ENCODE measurements at places on chromosomes 12 and 14. TPM values are rescaled to one million over a fixed set of nuclear protein-coding genes. Genes with fewer than 3 reads are reported as not detected.

The INHBC gene
- not detected for total RNA-seq

The RD3L gene
- total RNA-seq: not detected

DNA sequence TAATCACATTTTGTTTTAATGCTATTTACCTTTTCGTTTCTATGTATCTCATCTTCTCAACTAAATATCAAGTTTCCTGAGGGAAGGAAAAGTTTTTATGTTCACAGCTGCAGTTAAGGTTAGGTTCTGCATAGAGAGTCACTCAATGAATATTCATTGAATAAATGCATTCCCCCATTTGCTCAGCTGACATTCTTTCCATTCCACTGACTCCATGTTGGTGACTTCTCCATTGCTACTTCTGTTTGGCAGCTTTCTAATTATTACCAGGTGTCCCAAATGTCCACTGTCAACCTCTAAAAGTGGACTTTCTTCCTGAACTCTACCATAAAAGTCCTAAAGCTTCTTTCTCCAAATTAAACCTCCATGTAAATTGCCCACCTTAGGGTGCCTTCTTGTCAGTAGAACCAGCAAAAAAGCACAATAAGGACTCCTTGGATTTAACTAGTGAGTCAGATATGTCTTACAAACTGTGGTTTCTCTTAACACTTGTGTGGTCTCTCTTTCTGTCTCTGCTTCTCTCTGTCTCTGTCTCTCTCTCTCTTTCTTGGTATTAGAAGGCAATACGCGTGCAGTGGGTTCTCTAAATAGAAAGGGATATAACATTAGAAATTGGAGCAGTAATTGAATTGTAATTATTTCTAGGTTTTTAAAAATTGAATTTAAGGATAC is 85.9 kb downstream of the TMEM117 start:
- H3K36me3 ChIP-seq: no peaks in the 10 kb centered on the region
- H3K4me3 ChIP-seq: no peak overlapping the region

GRCh38 chr14:72786378-72787350 is 107.2 kb downstream of the DPF3 start:
- peaks cover 8% of the 10 kb centered on the region for H3K4me1 ChIP-seq
- H3K27me3 ChIP-seq: peaks cover 2% of the 10 kb centered on the region
- no peaks in the 10 kb centered on the region for H3K36me3 ChIP-seq
- H3K27ac ChIP-seq: no peak overlapping the region
- no peak for DNase-seq

GRCh38 chr12:63844391-63845341 is at the start of gene SRGAP1:
Gene SRGAP1 (plus strand): TSS chr12:63844700. CDS start chr12:63844817, 117 bp downstream.
- peaks cover 44% of the 10 kb centered on the region for H3K27me3 ChIP-seq
- H3K4me1 ChIP-seq: peaks cover 8% of the 10 kb centered on the region
- peak; percentile 59 for DNase-seq
- peak within 1 kb of the TSS; percentile 82 for H3K4me3 ChIP-seq
- H3K27ac ChIP-seq: no peak within 1 kb of the TSS
- no peaks in the 10 kb centered on the region for H3K36me3 ChIP-seq
